ENCODE measurements at places on chromosomes 5 and 9. TPM values are rescaled to one million over a fixed set of nuclear protein-coding genes. Genes with fewer than 3 reads are reported as not detected.
A peak's percentile ranks its signal among the peaks of the same experiment; 100 is the strongest.

DNA sequence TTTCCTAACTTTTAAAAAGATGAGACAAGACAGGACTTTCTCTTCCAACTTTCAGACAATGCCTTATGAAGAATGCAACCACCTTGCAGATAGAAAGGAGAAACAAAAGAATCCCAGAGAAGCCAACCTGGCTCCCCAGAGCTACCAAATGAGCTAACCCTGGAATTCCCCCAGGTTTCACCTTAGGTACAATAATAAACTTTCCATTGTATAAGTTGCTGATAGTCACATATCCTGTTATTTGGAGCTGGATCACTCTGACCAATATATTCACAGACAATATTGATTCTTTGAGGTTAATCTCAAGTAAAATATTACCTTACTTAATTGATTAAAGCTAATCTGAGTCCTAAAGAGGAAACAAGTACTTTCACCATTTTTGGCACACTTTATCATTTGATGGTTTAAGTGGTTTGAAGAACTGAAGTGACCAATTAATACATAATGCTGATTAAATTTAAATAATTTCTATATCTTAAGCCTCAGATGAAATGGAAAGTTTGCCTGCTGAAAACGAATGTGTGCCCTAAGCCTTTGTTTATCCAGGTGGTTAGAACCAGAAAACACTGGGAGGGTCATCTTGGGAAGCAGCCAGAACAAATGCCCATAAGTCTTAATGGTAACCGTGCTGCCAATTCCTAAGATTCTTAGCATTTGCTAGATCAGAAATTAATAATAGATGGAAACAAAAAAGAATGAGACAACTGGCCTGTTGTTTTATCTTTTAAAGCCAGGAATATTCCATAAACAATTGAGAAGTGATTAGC, 159.6 kb upstream of the SLC12A2 start:
- H3K27ac ChIP-seq, result no peak overlapping the region
- H3K4me3 ChIP-seq, result no peak overlapping the region
- no peaks in the 10 kb centered on the region for H3K27me3 ChIP-seq
- no peaks in the 10 kb centered on the region for H3K4me1 ChIP-seq

GRCh38 chr9:3447788-3448187, 78.0 kb downstream of the RFX3 start:
- H3K27me3 ChIP-seq, result no peaks in the 10 kb centered on the region
- H3K27ac ChIP-seq, result no peak overlapping the region
- no peaks in the 10 kb centered on the region for H3K36me3 ChIP-seq

DNA sequence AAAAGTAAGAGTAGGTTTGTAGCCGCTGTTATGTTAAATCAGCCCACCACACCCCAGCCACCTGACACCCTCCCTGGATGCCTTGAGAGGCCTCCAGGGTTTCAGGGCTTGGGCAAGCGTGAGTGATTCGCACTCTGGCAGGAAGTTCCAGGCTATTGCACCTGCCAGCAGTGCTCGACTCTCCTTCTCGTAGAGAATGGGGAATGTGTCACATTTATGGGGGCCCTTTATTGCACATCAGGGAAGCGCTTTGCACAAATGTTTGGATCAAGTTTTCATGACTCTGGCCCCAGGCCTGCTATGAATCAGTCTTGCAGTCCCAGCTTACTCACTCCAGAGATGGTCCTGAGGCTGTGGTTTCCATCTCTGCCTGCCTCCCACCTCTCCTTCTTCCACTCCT, 66.1 kb upstream of the ADRA1B start:
- H3K4me3 ChIP-seq, result no peak overlapping the region
- H3K27me3 ChIP-seq, result no peaks in the 10 kb centered on the region
- H3K36me3 ChIP-seq, result no peaks in the 10 kb centered on the region
- H3K27ac ChIP-seq, result no peak overlapping the region
- DNase-seq, result peak; percentile 37

The ATP6V0E1 gene
- 635 TPM for polyA plus RNA-seq

DNA sequence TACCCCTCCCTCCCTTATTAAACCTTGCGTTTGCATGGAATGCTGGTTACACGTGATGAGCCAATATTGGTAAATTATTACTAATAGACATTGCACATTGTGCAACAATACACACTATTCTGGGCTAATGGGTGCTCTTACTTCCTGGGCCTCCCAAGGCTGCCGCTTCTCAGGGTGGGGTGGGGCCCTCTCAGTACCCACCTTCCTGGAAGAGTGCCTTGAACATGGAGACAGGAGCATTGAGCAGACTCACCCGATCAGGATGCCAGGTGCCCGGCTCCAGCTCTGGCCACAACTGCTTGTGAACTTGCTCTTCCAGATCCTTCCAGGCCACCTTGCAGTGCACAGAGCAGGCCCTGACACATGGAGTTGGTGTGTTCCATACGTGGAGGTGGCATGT, 24.7 kb upstream of the CEP72 start:
- H3K4me1 ChIP-seq, result no peaks in the 10 kb centered on the region
- H3K27me3 ChIP-seq, result peaks cover 2% of the 10 kb centered on the region
- DNase-seq, result no peak
- H3K27ac ChIP-seq, result no peak overlapping the region

DNA sequence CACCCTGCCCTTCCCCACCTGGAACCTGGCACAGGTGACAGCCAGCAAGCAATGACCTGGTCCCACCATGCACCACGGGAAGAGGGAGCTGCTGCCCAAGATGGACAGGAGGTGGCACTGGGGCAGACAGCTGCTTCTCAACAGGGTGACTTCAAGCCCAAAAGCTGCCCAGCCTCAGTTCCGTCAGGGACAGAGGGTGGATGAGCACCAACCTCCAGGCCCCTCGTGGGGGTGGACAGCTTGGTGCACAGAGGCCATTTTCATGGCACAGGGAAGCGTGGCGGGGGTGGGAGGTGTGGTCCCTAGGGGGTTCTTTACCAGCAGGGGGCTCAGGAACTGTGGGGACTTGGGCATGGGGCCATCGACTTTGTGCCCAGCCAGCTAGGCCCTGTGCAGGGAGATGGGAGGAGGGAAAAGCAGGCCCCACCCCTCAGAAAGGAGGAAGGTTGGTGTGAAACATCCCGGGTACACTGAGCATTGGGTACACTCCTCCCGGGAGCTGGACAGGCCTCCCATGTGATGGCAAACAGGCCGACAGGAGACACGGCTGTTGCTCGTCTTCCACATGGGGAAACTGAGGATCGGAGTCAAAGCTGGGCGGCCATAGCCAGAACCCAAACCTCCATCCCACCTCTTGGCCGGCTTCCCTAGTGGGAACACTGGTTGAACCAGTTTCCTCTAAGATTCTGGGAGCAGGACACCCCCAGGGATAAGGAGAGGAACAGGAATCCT, 1.9 kb downstream of the CEL start:
- no peaks in the 10 kb centered on the region for H3K27me3 ChIP-seq
- no peak overlapping the region for H3K27ac ChIP-seq
- no peak for DNase-seq
- H3K4me1 ChIP-seq, result no peaks in the 10 kb centered on the region
- H3K4me3 ChIP-seq, result no peak overlapping the region

Measured in fibroblast of lung (primary cell).